Stimulated activated CD8-positive, alpha-beta memory T cell treated with anti-CD3 and anti-CD28 coated beads, Interleukin-2, amount 100 ng/mL, for 1 hour (primary cell): ENCODE measurements at places on chromosomes 7 and 10.

DNA sequence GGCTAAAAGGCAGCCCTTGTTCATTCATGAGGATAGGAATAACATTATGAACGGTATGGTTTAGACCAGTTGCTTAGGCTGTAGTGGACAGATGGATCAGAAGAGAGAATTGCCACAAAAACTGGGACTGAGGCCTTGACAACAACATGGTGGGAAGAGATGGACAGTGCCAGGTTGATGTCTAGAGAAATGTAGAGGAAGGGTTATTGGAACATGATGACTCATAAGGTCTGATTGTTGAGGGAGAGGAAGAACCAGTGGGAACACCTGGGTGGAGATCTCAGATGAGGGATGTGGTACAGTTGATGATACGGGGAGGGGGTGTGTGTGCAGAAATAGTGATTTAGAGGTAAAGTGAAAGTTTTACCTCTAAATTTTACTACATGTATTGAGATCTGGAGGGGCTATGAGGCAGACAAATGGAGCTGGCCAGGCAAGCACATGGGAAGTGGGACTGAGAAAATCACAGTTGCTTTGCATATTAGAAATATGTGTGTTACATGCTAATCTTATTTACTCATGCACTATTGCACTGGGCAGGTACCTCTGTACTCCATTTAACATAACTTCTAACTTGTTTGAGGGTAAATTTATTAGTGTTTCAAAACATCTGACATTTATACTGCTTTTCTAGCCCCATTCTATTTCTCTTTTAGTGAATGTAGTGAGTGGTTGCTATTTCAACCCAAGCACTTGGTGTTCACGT lies 65.6 kb downstream of the PLCE1 start:
- no peak for DNase-seq

DNA sequence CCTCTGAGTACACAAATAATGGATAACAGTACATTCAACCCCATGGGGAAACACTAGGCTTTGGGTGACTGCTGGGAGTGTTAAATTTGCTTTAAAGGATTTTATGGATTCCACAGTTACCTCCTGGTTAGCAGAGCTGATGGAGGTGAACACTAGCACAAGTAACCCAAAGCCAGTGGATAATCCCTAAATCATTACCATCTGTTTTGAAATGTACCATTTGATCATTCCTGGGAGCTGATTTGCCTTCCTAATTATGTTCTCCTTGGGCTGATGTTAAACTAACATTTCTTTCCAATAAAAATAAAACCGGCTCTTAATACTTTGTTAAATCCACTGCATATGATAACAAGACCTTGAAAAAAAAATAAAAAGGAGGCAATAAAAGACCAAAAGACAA lies 493.9 kb downstream of the PLXNA4 start:
- no peak for DNase-seq

GRCh38 chr7:6238309-6238925 lies 34.0 kb downstream of the CYTH3 start:
- DNase-seq = no peak

GRCh38 chr10:60615541-60615940 lies 162.7 kb upstream of the CDK1 start:
- no peak for DNase-seq

DNA sequence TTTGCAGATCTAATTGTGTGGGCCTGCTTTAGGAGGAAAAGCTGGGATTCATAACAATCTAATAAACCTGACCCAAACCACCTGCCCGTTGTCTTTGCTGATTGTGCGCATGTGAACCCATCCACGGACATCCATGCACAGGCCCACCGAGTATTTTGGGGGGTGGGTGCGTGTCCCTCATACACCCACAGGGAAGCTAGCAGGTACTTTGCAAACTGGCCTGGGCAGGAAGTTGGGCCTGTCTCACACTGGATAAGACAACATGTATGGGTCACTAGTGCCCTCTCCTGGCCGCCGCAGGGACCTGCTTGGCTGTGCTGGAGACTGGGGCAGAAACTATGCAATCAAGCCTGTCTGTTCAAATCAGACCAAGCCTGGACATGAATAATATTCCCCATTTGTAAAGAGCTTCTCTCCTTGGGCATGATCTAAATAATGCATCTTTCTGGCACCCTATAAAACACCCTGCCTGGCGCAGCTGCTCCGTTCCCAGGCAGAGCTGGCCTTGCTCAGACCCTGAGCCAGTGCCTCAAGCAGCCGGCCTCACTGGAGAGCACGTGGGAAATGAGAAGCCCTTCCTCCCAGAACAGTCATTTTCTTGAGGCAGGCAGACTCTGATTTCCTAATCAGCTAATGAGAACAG lies 15.8 kb downstream of the ECHDC3 start:
- peak; percentile 65 for DNase-seq

GRCh38 chr10:14391342-14391741 lies 60.6 kb upstream of the FRMD4A start:
- DNase-seq = no peak

DNA sequence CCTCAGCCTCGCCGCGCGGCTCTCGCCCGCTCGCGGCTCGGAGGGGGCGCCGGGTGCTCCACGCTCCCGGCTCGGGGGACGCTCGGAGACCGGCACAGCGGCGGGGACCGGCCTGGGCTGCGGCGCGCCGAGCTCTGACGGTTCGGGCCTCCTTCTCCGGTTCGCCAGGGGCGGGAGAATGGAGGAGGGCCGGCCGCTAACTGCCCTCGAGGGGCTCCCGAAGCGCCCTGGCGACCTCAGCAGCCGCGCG lies 232 bp upstream of the GRID1 start:
- no peak for DNase-seq

DNA sequence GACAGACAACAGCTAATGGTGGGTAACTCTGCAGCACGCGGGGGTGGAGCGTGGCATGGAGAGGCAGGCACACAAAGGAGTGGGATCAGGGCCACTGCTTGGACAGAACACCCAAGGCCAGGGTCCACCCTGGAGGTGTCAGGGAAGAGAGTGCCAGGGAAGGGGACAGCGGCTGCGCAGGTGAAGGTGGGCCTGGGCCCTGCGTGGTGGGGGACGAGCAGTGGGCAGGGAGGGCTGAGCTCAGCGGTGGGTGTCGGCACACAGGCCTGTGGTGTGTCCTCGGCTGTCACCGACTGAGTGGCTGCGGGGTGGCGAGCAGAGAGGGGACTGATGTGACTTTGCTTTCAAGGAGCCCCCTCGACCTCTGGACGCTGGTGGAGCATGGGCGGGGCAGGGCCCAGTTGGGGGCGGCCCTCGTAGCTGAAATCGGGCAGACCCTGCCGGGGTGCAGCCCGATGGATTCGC lies 8.4 kb upstream of the SCART1 start:
- DNase-seq = no peak

DNA sequence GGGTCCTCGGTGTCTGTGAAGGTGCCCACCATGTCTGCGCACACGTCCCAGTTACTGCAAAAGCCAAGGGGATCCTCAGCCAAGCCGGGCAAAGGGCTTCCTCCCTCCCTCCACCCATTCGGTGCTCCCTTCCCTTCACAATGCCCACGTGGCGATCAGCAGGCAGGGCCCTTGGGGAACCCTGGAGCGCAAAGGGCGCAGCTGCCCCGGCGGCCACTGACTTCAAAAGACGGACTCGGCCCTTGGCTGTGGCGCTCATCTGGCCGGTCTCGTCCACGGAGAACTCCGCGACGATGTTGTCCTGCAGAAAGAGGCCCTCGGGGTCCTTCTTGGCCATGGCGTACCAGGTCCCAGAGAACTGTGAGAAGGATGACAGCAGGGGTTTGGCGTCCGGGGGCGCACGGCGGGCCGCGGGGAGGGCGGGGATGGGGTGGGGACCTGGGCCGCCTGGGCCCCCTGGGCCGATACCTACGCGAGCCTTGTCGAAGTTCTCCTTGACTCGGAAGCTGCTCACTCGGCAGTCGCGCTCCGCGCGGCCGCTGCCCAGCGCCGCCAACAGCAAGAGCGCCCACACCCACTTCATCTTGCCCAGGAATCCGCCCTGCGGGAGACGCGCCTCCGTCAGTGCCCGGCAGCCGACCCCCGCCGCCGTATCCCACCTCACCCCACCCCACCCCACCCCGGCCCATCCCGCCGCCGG lies 439 bp downstream of the RBP4 start:
- DNase-seq = no peak

GRCh38 chr10:68938117-68938516 lies 17.9 kb upstream of the DDX21 start:
- DNase-seq = no peak

- DNase-seq = no peak
Measured at GRCh38 chr7:26233902-26234511, 32.5 kb downstream of the CBX3 start.

DNA sequence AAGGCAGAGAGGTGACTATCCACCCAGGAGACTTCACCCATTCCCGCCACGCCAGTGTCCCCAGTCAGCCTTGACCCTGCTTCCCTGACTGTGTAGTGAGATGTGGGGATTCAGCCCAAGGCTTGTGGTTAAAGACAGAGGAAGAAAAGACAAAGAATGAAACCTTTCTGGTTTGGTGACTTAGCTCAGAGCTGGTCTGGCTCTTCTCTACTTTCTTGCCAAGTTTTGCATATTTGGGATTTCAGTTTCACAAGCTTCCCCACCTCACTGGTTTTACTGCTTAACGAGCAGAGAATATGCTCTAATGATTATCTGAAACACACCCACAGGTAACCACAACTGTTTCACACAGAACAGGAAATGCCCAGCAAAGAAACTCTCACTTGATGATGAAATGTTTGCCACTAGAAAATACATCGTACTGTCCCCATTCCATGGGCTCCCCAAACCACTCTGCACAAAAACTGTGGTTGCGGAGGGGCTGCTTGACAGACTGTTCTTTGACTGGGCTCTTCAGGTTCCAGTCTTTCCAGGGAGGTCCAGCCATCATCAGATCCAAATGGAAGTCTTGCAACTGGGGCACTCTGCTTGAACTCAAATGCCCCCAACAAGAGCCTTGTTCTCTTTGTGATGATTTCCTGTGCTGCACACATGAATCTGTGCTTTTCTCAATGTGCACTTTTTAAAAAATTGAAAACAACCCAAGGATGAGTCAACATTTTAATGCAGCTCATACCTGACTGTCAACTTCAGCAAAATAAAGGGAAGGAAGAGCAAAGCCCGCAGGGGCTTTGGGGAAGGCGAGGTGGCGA lies 95.5 kb downstream of the CTBP2 start:
- DNase-seq = no peak

DNA sequence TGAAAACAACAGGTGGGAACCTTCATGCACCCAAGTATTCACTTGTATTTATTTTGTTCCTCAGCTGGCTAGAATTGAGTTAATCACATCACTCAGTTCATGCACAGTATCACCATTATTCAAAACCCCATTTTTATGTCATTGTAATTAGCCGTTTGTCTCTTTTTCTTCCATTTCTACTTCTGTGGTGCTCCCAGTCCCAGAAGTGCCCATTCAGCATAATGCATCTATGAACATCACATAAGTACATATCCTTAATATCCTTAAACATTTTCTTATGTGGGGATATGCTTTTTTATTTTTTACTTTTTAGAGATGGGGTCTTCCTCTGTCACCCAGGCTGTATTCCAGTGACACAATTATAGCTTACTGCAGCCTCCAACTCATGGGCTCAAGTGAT lies 510.9 kb upstream of the MGMT start:
- no peak for DNase-seq

- DNase-seq = no peak
Measured at GRCh38 chr7:69775231-69775771, 177.0 kb downstream of the AUTS2 start.

GRCh38 chr10:44172883-44173607 lies 211.9 kb downstream of the CXCL12 start:
- no peak for DNase-seq

- no peak for DNase-seq
Measured at GRCh38 chr10:74096777-74097176, 53.9 kb downstream of the AP3M1 start.

DNA sequence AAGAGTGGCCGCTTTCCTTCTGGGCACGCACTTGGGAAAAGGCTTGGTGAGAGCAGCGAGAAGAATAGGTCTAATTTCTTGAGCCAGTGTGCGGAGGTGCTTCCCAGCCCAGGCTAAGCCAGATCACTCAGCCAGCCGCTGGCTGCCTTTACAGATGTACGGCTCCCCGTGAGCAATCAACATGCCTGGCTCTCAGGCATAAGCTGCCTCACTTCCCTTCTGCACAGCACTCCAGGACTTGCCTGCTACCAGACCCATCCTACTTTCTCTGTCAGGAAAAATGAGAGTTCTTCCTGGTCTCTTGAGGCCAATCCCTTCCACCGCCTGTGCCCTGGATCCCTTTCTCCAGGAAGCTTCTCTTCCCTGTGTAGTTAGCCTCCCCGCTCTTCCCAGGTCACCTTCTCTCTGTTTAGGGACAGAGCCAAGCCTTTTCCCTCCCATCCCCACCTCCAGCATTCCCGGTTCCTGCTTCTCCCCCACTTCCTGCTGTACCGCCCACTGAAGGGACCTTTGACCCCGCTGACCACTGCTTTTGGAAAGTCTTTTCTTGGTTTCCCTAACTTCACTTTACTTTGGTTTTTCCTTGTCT lies 1.1 kb upstream of the ACTR3C start:
- DNase-seq = no peak

GRCh38 chr7:128697302-128697905 lies 25.3 kb downstream of the GARIN1A start:
- no peak for DNase-seq

GRCh38 chr7:388023-388960 lies 98.3 kb downstream of the FOXL3 start:
- no peak for DNase-seq

GRCh38 chr10:14500172-14500765 lies 169.5 kb upstream of the FRMD4A start:
- no peak for DNase-seq

DNA sequence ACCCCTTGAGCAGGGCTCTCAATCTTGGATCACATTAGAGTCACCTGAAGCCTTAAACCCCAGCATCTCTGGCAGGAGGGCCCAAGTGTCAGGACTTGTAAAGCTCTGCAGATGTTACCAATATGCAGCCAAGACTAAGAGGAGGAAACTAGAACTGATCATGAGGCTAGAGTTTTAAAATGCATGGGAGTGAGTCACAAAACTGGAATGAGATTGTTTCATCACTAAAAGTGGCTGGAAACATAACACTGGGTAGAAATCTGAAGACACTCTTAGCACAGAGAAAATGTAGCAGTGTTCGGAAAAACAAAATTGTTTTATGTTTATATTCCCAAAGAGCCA lies 63.3 kb upstream of the GHITM start:
- DNase-seq = no peak

- no peak for DNase-seq
Measured at GRCh38 chr10:59829024-59829423, 75.8 kb upstream of the MRLN start.

DNA sequence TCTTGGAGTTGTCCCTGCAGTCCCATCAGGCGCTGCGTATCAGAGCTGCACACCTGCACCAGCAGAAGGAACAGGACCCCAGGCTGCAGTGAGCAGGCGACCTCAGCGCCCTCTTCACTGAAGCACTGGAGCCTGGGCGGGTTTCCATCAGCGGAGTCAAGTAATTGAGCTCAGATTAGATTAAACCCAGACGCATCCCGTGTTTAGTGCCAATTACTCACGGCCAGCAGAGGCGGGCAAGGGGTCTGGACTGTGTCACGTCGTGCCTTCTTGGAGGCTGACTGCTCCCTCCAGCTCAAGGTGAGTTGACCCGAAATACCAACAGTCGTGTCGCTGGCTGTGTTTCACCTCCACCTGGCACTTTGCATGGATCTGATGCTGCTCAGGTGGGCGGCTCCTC lies 123.6 kb downstream of the CXCL12 start:
- DNase-seq = no peak

GRCh38 chr7:116985575-116985974 lies 32.3 kb downstream of the ST7 start:
- no peak for DNase-seq

GRCh38 chr10:128959746-128960145 lies 507.3 kb upstream of the MGMT start:
- no peak for DNase-seq
